Thoracic aorta endothelial cell (primary cell): ENCODE measurements at places on chromosomes 4 and X. TPM values are rescaled to one million over a fixed set of nuclear protein-coding genes. Genes with fewer than 3 reads are reported as not detected.

Gene TIGD2
- total RNA-seq = 4.9 and 5.9 TPM in 2 replicates

Gene GPM6B
- total RNA-seq = 1.3 and 1.9 TPM in 2 replicates

Gene GAGE13
- total RNA-seq = not detected in 2 replicates

Gene SHISA3
- 24.2 and 24.5 TPM in 2 replicates for total RNA-seq

Gene GAB3
- 4.1 and 4.7 TPM in 2 replicates for total RNA-seq

Gene KCNIP4
- total RNA-seq = not detected in 2 replicates

Gene GAGE12F
- total RNA-seq = not detected in 2 replicates

Gene ALB
- 0.13 TPM in 1 of 2 replicates, not detected in the other for total RNA-seq

Gene PLP1
- not detected in 2 replicates for total RNA-seq

Gene GPRASP2
- 14.5 and 19.5 TPM in 2 replicates for total RNA-seq

Gene EFNB1
- 53.1 and 97.1 TPM in 2 replicates for total RNA-seq

Gene BTC
- total RNA-seq = 0.13 and 0.43 TPM in 2 replicates

Gene FOXR2
- total RNA-seq = not detected in 2 replicates

Gene MOSPD2
- total RNA-seq = 15.8 and 26.8 TPM in 2 replicates
